IPS DF 19.7 (cell line): ENCODE measurements at places on chromosomes 5 and 9.

GRCh38 chr9:23554686-23555085 lies 271.4 kb downstream of the ELAVL2 start:
- DNase-seq = no peak

GRCh38 chr5:160657068-160657507 lies 194.9 kb downstream of the ATP10B start:
- DNase-seq = no peak

DNA sequence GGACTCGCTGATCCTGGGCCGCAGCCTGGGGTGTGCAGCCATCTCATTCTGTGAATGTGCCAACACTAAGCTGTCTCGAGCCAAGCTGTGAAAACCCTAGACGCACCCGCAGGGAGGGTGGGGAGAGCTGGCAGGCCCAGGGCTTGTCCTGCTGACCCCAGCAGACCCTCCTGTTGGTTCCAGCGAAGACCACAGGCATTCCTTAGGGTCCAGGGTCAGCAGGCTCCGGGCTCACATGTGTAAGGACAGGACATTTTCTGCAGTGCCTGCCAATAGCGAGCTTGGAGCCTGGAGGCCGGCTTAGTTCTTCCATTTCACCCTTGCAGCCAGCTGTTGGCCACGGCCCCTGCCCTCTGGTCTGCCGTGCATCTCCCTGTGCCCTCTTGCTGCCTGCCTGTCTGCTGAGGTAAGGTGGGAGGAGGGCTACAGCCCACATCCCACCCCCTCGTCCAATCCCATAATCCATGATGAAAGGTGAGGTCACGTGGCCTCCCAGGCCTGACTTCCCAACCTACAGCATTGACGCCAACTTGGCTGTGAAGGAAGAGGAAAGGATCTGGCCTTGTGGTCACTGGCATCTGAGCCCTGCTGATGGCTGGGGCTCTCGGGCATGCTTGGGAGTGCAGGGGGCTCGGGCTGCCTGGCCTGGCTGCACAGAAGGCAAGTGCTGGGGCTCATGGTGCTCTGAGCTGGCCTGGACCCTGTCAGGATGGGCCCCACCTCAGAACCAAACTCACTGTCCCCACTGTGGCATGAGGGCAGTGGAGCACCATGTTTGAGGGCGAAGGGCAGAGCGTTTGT lies 19.9 kb downstream of the PTGES2 start:
- DNase-seq = no peak

GRCh38 chr9:136122425-136123383 lies 4.0 kb upstream of the TMEM250 start:
- no peak for DNase-seq

DNA sequence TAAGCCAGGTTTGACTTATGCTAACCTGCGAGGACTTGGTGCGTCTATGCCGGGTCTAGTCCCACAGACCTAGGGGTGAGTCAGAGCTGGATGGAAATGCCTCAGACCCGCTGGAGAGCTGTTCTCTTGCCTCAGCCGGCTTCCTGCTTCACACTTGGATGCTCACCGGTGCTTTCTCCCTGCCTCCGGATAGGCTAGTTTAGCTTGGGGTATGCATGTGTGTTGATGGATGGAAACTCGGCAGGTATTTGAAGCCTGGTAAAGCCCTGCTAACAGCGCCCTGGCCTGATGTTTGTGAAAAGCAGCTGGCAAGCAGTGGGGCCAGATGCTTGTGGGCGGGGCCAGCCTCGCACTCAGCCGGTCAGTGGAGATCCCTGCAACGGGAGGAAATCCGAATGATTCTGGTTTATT lies 29.3 kb downstream of the PRRC2B start:
- peak; percentile 71 for DNase-seq

- DNase-seq = no peak
Measured at GRCh38 chr5:153893817-153894216, 144.9 kb downstream of the FAM114A2 start.
